Neural progenitor cell (in vitro differentiated cells): ENCODE measurements at places on chromosomes 2 and 18. TPM values are rescaled to one million over a fixed set of nuclear protein-coding genes. Genes with fewer than 3 reads are reported as not detected.

The NAT8 gene
- total RNA-seq, result not detected in 2 replicates

The HOXD10 gene
- total RNA-seq, result not detected in 2 replicates

The WNT10A gene
- total RNA-seq, result not detected in 2 replicates

The VIT gene
- not detected in 2 replicates for total RNA-seq

The DNAJC5G gene
- total RNA-seq, result not detected in 2 replicates

The CCL20 gene
- total RNA-seq, result not detected in 2 replicates

The AGFG1 gene
- 84.8 and 96.4 TPM in 2 replicates for total RNA-seq

The LINC00305 gene
- not detected in 2 replicates for total RNA-seq

The CHRNA1 gene
- total RNA-seq, result 0.11 TPM in 1 of 2 replicates, not detected in the other

The ALPP gene
- total RNA-seq, result not detected in 2 replicates

The ANKRD30BL gene
- total RNA-seq, result not detected in 2 replicates

The TEX261 gene
- 9.4 and 27.7 TPM in 2 replicates for total RNA-seq

The DNER gene
- total RNA-seq, result 0.97 and 1.4 TPM in 2 replicates

The CXCR1 gene
- not detected in 2 replicates for total RNA-seq

The TXNL1 gene
- total RNA-seq, result 75.6 and 128 TPM in 2 replicates

The IL1RL1 gene
- total RNA-seq, result not detected in 2 replicates

The FLACC1 gene
- not detected in 2 replicates for total RNA-seq

The EVA1A gene
- 2.8 and 3.6 TPM in 2 replicates for total RNA-seq

The ADD2 gene
- total RNA-seq, result 45.3 and 63.3 TPM in 2 replicates

The SERPINB12 gene
- not detected in 2 replicates for total RNA-seq

The TDRD15 gene
- not detected in 2 replicates for total RNA-seq

The PIEZO2 gene
- 4.2 and 4.4 TPM in 2 replicates for total RNA-seq

The LCT gene
- 0.03 TPM in 1 of 2 replicates, not detected in the other for total RNA-seq

The RUFY4 gene
- total RNA-seq, result not detected in 2 replicates

The ASB1 gene
- total RNA-seq, result 22.1 and 29.2 TPM in 2 replicates

The AMER3 gene
- not detected in 2 replicates for total RNA-seq

The GLI2 gene
- total RNA-seq, result 9.4 and 39.6 TPM in 2 replicates

The CPLX4 gene
- total RNA-seq, result 0.12 and 2.2 TPM in 2 replicates

The SFT2D3 gene
- 22.8 and 30.6 TPM in 2 replicates for total RNA-seq

The ASIC4 gene
- total RNA-seq, result 0.26 and 2.4 TPM in 2 replicates

The RBM44 gene
- 0.30 and 0.34 TPM in 2 replicates for total RNA-seq

The TMEM178A gene
- 11.8 and 19.2 TPM in 2 replicates for total RNA-seq

The MROH2A gene
- total RNA-seq, result not detected in 2 replicates

The TMEM247 gene
- total RNA-seq, result not detected in 2 replicates

The PTPRM gene
- total RNA-seq, result 13.9 and 18.6 TPM in 2 replicates

The IL1F10 gene
- not detected in 2 replicates for total RNA-seq

The ATP8B1 gene
- 0.03 and 0.15 TPM in 2 replicates for total RNA-seq

The PLGLB1 gene
- 1.6 and 2.4 TPM in 2 replicates for total RNA-seq

The TEKT4 gene
- not detected in 2 replicates for total RNA-seq

The TUBA3E gene
- not detected in 2 replicates for total RNA-seq

The SIX3 gene
- 14.5 and 28.8 TPM in 2 replicates for total RNA-seq

The EFR3B gene
- 17.2 and 21.2 TPM in 2 replicates for total RNA-seq

The AQP12A gene
- total RNA-seq, result not detected in 2 replicates

The GIGYF2 gene
- total RNA-seq, result 71.4 and 76.3 TPM in 2 replicates

The CAPN13 gene
- 0.25 TPM in 1 of 2 replicates, not detected in the other for total RNA-seq

The CRYGD gene
- not detected in 2 replicates for total RNA-seq

The PIGN gene
- total RNA-seq, result 37.5 and 48.9 TPM in 2 replicates

The DNPEP gene
- total RNA-seq, result 36.6 and 120 TPM in 2 replicates

The POTEI gene
- total RNA-seq, result 1.8 and 2.4 TPM in 2 replicates

The ATOH8 gene
- total RNA-seq, result 0.43 TPM in 1 of 2 replicates, not detected in the other

The PAPOLG gene
- total RNA-seq, result 42.8 and 60.8 TPM in 2 replicates

The MOGAT1 gene
- total RNA-seq, result 0.62 and 2.0 TPM in 2 replicates

The SLC23A3 gene
- 0.06 and 1.4 TPM in 2 replicates for total RNA-seq

The ANO7 gene
- total RNA-seq, result 1.8 TPM in 1 of 2 replicates, not detected in the other

The PTGR3 gene
- 7.5 and 13.0 TPM in 2 replicates for total RNA-seq
